ENCODE measurements at places on chromosomes 7 and 10. TPM values are rescaled to one million over a fixed set of nuclear protein-coding genes. Genes with fewer than 3 reads are reported as not detected.

The SPDYE16 gene
- total RNA-seq: 1.5 TPM

The GPNMB gene
- 62.0 TPM for total RNA-seq

The AKR1C8 gene
- total RNA-seq: 1.5 TPM

The TAS2R4 gene
- total RNA-seq: 3.8 TPM

The ARHGEF5 gene
- 6.8 TPM for total RNA-seq

The RADIL gene
- total RNA-seq: 7.1 TPM

The AVPI1 gene
- total RNA-seq: 56.3 TPM

Data from subcutaneous adipose tissue (tissue), 4 donors.